Endothelial cell of coronary artery (primary cell): ENCODE measurements at places on chromosomes 13 and 19. TPM values are rescaled to one million over a fixed set of nuclear protein-coding genes. Genes with fewer than 3 reads are reported as not detected.

Gene C5AR2
- total RNA-seq = 0.09 and 0.28 TPM in 2 replicates

Gene KCNN4
- total RNA-seq = 0.90 and 4.1 TPM in 2 replicates

Gene KLK14
- 0.19 TPM in 1 of 2 replicates, not detected in the other for total RNA-seq

Gene URI1
- 48.7 and 57.1 TPM in 2 replicates for total RNA-seq

Gene BICRA
- total RNA-seq = 2.5 and 2.7 TPM in 2 replicates

Gene ZNF799
- 3.7 and 4.4 TPM in 2 replicates for total RNA-seq
